ENCODE measurements at places on chromosomes 6 and 20. TPM values are rescaled to one million over a fixed set of nuclear protein-coding genes. Genes with fewer than 3 reads are reported as not detected.

Gene CCN2
- 100 TPM for total RNA-seq

Gene HLA-DOB
- 0.32 TPM for total RNA-seq

Gene TRMT11
- 25.0 TPM for total RNA-seq

Gene CNKSR3
- total RNA-seq, result 7.7 TPM

Gene TRIM31
- total RNA-seq, result not detected

Gene TNNC2
- total RNA-seq, result not detected

Gene ELOVL4
- total RNA-seq, result 7.6 TPM

Gene MOXD1
- 75.3 TPM for total RNA-seq

Gene KCNK16
- not detected for total RNA-seq

Gene PBOV1
- not detected for total RNA-seq

Gene RNF5
- 24.7 TPM for total RNA-seq

Gene CCND3
- total RNA-seq, result 27.3 TPM

Gene HCK
- total RNA-seq, result 0.65 TPM

Gene TSBP1
- total RNA-seq, result not detected

Gene RIMS4
- total RNA-seq, result under 0.01 TPM

Gene TUBB1
- total RNA-seq, result under 0.01 TPM

Gene ZNF334
- 1.9 TPM for total RNA-seq

Gene AGER
- total RNA-seq, result 0.16 TPM

Gene CGA
- not detected for total RNA-seq

Gene IL17F
- not detected for total RNA-seq

Gene PNPLA1
- not detected for total RNA-seq

Gene CST5
- not detected for total RNA-seq

Gene CABLES2
- total RNA-seq, result 2.1 TPM

Gene TBC1D20
- total RNA-seq, result 63.1 TPM

Gene TP53INP2
- 6.2 TPM for total RNA-seq

Gene SLC22A2
- total RNA-seq, result not detected

Gene ADIG
- total RNA-seq, result not detected

Gene NKX2-4
- total RNA-seq, result not detected
